ENCODE measurements at places on chromosomes 16 and 17. TPM values are rescaled to one million over a fixed set of nuclear protein-coding genes. Genes with fewer than 3 reads are reported as not detected.

HBA1 gene
- 8.2 TPM for polyA plus RNA-seq

GRCh38 chr16:68910051-68910450, 66.7 kb downstream of the TANGO6 start:
- no peaks in the 10 kb centered on the region for H3K27me3 ChIP-seq
- H3K4me1 ChIP-seq = no peaks in the 10 kb centered on the region
- H3K36me3 ChIP-seq = peaks cover 5% of the 10 kb centered on the region
- DNase-seq = no peak

- H3K27me3 ChIP-seq = no peaks in the 10 kb centered on the region
- peaks cover 10% of the 10 kb centered on the region for H3K4me1 ChIP-seq
- no peak overlapping the region for H3K27ac ChIP-seq
These were observed 1.2 kb downstream of the LLGL2 start for GRCh38 chr17:75526555-75527270.

DNA sequence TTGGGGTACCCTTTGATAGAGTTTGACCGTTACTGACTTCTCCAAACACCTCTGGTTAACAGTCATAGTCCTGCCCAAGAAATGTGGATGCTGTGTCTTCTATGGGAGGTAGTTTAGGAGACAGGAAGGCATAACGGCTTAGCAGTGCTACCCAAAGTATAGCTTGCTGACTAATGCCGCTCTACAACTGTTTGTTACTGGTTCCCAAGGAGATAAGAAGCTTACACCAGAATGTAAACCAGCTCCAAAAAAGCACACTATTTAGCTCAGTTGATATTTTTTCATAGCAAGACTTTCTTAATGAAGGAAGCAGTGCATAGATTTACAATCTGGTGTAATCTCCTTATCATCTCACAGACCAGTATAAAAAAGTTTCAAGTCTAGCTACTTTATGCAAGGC, 95.7 kb downstream of the HS3ST3B1 start:
- no peak overlapping the region for H3K27ac ChIP-seq
- DNase-seq = no peak
- H3K27me3 ChIP-seq = no peaks in the 10 kb centered on the region
- no peak overlapping the region for H3K4me3 ChIP-seq

- DNase-seq = no peak
- H3K36me3 ChIP-seq = peaks cover 4% of the 10 kb centered on the region
- H3K27ac ChIP-seq = no peak overlapping the region
- no peaks in the 10 kb centered on the region for H3K4me1 ChIP-seq
- H3K27me3 ChIP-seq = no peaks in the 10 kb centered on the region
These were observed 7.2 kb upstream of the EIF4A3 start for GRCh38 chr17:80154166-80154565.

DNA sequence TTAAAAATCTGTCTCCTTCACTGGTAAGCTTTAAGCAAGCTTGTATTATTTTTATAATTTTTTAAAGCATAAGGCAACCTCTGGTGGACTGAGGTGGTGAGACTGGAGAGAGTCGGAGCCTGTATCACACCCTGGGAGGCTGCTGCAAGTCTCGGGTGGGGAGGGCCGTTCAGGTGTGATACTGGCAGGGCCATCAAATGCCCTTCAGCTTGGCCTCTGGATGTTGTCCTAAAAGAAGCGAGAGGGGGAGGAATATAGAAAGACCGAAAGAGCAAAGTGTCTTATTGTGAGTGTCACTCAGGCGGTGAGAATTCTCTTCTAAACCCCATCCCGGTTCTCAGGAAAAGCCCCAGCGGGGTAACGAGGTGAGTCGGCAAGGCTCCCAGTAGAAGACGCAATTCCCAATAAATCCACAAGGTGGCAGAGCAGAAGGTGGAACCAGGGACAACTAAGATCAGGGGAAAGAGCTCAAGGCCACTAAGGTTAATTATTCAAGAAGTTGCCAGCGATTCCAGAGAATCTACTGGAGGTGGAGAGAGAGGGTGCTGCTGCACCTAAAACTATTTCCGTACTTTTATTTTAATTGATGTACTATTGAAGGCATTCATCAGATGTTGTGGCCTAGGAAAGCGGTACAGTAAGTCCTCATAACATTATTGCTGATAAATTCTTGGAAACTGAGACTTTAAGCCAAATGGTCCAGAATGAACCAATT, 14.1 kb downstream of the C17orf67 start:
- no peaks in the 10 kb centered on the region for H3K36me3 ChIP-seq
- H3K4me3 ChIP-seq = no peak overlapping the region
- no peak for DNase-seq
- H3K27me3 ChIP-seq = no peaks in the 10 kb centered on the region
- no peak overlapping the region for H3K27ac ChIP-seq

All from psoas muscle (tissue), 8 donors.